Smooth muscle cell of the umbilical artery (primary cell): ENCODE measurements at places on chromosomes 1 and 21. TPM values are rescaled to one million over a fixed set of nuclear protein-coding genes. Genes with fewer than 3 reads are reported as not detected.

AMY2A gene
- total RNA-seq, result not detected in 2 replicates

MAEL gene
- not detected in 2 replicates for total RNA-seq

AQP10 gene
- 0.05 TPM in 1 of 2 replicates, not detected in the other for total RNA-seq

TDRD5 gene
- total RNA-seq, result not detected in 2 replicates

C1QC gene
- total RNA-seq, result not detected in 2 replicates

LRRC53 gene
- not detected in 2 replicates for total RNA-seq

NMNAT2 gene
- 1.2 and 11.3 TPM in 2 replicates for total RNA-seq
